ENCODE measurements at places on chromosomes 5 and 9.

GRCh38 chr9:91814753-91815152 is 135.3 kb downstream of the ROR2 start:
- DNase-seq = no peak

DNA sequence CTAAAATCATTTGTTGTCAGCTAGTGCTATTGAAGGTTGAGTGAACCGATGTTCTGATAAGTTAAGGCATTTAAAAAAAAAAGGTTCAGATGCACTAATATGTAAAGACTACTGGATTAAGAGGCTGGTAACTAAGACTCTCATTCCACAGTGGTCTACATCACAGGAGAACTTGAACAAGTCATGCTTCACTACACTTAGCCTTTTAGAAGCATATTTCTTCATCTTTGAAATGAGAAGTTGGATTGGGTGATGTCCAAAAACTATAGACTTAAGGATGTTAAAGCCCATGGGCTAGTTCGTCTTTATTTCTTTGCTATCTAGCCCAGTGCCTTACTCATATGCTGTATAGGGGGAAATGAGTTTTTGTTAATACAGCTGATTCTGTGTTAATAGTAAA is 107.2 kb downstream of the NDUFS4 start:
- no peak for DNase-seq

DNA sequence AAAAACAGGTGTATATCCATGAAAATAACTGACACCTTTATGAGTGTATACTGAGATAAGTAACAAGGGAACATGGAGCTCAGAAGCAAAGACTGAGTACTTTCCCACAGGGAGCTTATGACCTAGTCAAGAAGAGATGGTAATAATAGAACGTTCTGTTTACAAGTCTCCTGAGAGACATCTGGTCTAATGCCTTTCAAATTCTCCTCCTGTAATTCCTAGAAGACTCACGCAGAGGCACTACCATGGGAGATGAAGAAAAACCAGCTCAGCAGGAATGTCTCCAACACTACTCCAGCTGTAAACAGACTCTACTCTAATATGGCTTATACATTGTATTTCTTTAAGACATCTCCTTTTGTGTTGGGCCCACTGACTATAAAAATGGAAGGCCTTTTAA is 503.6 kb upstream of the TUSC1 start:
- DNase-seq = no peak

GRCh38 chr5:115260248-115260647 is 2.4 kb downstream of the PGGT1B start:
- DNase-seq = no peak

GRCh38 chr5:178123094-178123965 is 7.5 kb upstream of the RMND5B start:
- no peak for DNase-seq

- no peak for DNase-seq
Observed at GRCh38 chr9:929719-930118, 46.7 kb upstream of the DMRT3 start.

GRCh38 chr9:91714020-91714806 is 235.8 kb downstream of the ROR2 start:
- peak; percentile 22 for DNase-seq

GRCh38 chr5:153981905-153982605 is 56.7 kb downstream of the FAM114A2 start:
- DNase-seq = no peak

- no peak for DNase-seq
Observed at GRCh38 chr5:68217528-68217927, 2.0 kb downstream of the PIK3R1 start.

- no peak for DNase-seq
Observed at GRCh38 chr9:38339087-38339486, 53.4 kb upstream of the ALDH1B1 start.

GRCh38 chr5:94402096-94402495 is 216.3 kb downstream of the KIAA0825 start:
- no peak for DNase-seq

GRCh38 chr9:131594906-131595665 is 49.8 kb downstream of the PRRT1B start:
- DNase-seq = no peak

- no peak for DNase-seq
Observed at GRCh38 chr5:174999581-174999980, 275.2 kb downstream of the MSX2 start.

DNA sequence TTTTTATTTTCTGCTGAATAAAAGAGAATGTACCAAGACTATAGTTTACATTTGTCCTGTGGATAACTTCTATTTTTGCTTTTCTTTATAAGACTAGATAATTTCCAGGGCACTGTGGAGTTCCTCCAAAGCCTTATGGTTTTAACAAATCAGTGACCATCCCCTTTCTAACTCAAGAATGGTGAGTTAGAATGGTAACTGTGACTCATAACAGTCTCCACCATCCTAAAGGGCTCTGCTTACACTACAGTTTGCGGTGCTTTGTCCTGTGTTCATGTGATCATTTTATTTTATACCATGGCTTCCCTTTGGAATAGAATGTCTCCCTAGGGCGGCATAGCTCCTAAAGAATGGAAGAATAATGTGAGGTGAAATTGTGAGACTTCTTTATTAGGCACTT is 30.2 kb downstream of the WDR36 start:
- no peak for DNase-seq

- no peak for DNase-seq
Observed at GRCh38 chr9:123216251-123216797, 52.1 kb downstream of the STRBP start.

- no peak for DNase-seq
Observed at GRCh38 chr5:102649731-102650130, 105.4 kb upstream of the PAM start.

DNA sequence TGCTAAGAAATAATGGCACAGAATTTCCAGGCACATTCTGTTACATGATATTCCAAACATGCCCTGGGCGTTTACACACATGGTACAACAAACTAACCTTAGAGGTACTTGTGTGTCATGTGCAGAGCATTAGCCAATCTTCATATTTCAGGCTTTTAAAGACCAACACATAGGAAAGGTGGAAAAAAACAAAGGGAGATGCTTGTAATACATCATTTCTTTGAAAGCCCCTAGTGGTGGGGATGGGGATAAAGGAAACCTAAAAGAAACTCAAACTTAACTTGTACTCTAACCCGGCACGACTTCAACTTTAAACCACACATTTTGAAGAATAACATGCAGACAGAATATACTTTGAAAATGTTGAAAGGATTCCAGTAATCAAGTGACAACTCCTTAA is 133.6 kb downstream of the PTPRD start:
- no peak for DNase-seq

DNA sequence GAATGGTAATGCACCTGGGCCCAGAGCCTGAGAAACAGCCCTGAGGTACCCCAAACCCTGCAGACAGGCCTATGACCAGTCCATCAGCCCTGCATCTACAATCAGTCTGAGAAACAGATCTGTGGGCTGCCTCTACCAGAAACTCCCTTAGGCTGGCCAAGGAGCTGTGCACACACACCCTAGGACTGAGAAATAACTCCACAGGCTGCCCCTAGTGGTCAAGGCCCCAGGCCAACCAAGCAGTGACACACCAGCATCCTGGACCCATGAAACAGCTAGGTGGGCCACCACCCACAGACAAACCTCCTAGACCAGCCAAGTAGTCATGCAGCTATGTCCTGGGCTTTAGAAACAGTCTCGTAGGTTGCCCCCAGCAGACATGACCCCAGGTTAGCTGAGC is 253.6 kb upstream of the VLDLR start:
- DNase-seq = no peak

- DNase-seq = no peak
Observed at GRCh38 chr9:127780126-127780885, 1.8 kb upstream of the SH2D3C start.

- no peak for DNase-seq
Observed at GRCh38 chr5:14330729-14331385, 187.7 kb downstream of the TRIO start.

DNA sequence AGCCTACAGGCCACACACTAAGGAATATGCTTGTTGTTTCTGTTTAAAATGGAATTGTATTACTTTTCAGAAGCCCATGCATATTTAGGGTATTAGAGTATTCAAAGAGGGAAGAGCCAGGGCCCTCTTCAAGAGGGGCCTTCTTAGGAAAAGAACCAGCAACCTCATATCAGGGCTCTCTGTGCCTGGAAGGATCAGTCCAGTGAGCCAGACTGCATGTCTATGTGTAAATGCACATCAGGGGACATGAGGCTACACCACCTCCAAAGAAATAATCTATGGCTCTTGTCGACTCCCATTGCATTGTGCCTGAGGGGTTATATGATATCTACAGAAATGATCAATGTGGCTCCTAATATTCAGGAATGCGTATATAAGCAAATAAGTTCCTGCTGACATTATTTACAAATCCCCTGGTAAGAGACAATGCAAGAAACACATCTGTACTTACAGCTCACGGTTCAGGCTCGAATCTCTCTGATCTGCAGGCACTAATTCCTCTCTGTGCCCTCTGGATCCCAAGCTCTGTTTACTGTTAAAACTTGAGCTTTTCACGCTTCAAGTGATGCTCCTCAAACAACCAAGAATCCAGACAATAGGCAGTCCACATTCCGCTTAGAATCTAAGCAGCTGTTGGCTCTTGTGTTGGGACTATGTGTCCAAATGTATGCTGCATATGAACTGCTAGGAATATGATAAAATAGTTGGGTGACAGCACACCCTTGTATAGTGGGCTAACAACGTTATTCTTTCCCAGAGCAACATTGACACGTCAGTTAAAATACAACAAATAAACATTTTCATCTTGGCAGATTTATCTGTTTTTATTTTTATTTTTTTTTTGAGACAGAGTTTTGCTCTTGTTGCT is 150.2 kb upstream of the KLF9 start:
- no peak for DNase-seq

- no peak for DNase-seq
Observed at GRCh38 chr5:63822614-63823013, 139.6 kb downstream of the HTR1A start.

DNA sequence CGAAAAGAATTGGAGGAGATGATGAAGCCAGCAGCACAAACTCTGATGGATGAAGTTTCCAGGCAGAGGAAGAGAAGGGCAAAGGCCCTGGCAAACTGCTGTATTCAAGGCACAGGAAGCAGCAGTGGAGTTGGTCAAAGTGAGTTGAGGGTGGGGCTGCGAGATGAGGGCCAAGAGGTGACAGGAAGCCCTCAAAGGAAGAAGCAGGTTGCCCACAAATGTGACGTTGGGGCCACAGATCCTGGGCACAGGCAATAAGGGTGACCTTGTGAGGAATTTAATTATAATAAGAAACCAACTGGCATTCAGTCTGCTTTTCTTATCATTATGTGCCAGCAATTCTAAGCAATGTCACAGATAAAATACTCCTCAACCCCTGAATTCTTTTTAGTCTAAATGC is 261.8 kb downstream of the CTNND2 start:
- DNase-seq = no peak

GRCh38 chr5:63255594-63255993 is 677.0 kb downstream of the LRRC70 start:
- DNase-seq = no peak

DNA sequence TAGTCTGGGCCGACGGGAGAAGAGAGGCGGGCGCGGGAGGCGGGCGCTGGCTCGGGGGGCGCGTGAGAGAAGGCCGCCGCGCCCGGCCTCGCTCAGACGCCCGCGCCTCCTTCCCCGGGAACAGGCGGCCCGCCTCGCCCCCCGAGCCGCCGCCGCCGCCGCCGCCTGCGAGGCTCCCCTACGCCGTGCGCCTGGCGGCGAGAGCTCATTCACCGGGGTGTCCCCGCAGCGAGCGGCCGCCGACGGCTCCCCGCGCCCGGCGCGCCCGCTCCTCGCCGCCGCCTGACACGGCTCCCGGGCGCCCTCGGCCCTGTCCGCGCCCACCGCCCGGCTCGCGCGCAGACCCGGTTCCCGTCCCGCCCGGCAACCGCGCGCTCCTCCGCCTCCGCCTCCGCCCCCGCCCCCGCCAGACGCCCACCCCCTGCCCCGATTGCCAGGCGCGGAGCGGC is at the start of gene GNAQ:
TSS of gene GNAQ (minus strand) at position 368 of the 449 bp plus-strand sequence. CDS start 576 bp downstream, outside the sequence.
- no peak for DNase-seq

DNA sequence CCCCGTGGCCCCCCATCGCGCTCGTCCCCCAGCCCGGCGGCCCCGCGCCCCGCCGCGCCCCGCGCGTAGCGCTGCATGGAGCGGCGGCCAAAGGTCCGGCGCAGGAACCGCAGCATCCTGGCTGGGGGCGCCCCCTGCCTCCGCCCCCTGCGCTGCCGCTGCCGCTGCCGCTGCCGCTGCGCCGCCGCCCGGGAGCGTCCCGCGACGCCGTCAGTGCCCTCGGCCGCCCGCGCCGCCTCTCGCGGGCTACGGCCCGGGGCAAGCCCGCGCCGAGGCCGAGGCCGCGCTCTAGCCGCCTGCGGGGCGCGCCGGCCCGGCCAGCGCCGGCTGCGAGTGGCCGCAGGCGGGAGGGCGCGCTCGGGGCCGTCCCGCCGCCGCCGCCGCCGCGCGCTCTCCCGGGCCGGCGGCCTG is 523 bp downstream of the EPB41L4B start:
- no peak for DNase-seq

GRCh38 chr5:35160486-35161116 is 69.7 kb downstream of the PRLR start:
- DNase-seq = no peak

DNA sequence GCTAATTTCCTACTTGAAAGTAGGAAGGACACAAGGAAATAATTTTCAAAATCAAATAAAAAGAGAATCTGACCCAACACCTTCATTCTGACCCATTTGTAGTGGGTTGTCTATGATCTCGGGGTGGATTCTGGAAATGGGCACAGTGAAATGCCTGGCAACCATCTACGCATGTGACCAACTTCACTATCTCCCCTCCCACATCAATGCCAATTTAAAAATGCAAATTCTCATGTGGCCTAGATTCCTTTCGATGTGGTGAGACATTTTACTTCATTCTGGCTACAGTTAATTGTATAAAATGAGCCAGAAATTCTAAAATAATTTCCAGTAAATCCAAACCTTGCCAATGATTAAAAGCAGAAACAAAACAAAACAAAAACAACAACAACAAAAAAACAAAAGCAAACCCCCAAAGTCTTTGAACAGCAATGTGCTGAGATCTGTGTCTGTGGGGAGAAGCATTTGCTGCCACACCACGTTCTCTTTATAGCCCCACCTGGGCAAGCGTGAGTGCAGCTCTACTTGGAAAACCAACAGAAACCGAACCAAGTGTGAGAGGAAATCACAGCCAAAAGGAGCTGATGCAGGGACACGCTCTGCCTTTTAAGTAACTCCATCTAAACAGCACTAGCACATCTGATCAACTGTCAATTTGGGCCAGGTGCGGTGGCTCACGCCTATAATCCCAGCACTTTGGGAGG is 59.0 kb downstream of the USP20 start:
- DNase-seq = no peak

Data from NCI-H2029 (cell line).